ENCODE measurements at places on chromosomes 13 and 19.

- DNase-seq, result no peak
Observed at GRCh38 chr19:43372462-43372861, 19.0 kb downstream of the CD177 start.

DNA sequence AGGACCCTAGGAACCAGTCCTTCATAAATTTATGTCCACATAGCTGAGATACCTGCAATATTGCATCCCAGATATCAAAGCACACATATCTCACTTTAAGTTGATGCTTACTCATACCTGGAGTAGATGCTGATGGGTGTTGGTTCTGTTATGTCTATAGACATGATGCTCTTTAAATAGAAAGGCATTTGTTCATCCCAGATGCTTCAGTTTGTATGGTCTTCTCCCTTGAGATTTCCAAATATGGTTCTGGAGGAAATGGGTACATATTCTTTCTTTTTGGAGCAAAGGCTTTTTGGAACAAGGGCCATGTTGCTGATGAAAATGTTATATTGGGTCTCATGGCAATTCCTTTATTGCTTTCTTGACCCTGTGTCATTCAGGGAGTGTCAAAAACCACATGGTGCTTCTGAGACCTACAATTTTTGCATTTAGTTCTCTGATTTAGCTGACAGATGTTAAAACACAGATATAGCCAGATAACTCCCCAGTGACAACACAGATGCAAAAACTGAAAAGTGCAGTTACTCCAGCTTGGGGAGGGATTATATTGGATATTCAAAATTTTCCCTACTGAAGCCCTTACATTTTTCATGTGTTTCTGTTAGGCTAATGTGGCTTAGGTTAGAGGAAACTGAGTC lies 211.4 kb downstream of the KCNRG start:
- DNase-seq, result no peak

DNA sequence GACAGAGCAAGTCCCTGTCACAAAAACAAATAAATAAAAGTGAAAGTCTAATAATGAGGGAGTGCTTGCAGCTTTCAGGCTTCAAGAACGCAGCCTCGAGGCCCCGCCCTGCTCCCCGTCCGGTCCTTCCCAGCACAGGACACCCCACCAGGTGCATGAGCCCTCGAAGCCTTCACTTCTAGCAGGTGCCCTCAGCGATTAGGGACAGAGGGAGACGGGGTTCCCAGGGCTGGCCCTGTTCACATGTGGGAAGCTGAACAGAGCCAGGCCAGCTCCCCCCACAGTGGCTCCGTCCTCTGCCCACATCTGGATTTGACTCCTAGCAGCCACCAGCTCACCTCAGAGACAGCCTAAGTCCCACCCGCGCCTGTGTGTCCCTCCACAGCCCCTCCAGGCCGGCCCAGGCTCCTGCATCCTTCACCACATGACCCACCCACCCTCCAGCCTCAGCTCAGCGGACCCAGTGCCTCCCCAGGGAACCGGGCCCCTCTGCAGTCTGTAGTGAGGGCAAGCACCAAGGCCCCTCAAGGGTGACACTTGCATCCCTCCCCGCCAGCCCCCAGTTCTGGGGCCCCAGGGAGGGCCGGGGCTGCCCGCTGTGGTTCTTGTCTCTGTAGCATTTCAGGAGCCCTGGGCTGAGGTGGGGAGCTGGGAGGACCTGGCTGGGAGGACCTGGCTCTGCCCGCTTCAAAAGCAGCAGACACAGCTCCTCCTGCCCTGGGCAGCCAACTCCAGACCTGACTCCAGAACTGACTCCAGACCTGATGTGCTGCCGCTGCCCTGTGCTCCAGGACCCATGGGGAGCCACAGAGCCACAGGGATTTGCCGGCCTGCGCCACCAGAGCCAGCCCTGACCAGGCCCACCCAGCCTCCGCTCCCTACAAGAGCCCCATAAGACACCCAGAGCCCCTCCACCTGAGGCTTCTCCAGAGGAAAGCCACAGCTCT lies 27.2 kb downstream of the GPX4 start:
- no peak for DNase-seq

- no peak for DNase-seq
Observed at GRCh38 chr19:16266586-16266942, 58.1 kb upstream of the KLF2 start.

- DNase-seq, result no peak
Observed at GRCh38 chr13:20044086-20044485, 85.6 kb downstream of the ZMYM2 start.

- no peak for DNase-seq
Observed at GRCh38 chr13:23701636-23702035, 131.4 kb downstream of the TNFRSF19 start.

GRCh38 chr13:101308247-101309013 lies 107.9 kb downstream of the NALCN start:
- DNase-seq, result no peak

GRCh38 chr13:46293436-46293835 lies 81.7 kb downstream of the LRRC63 start:
- DNase-seq, result no peak

DNA sequence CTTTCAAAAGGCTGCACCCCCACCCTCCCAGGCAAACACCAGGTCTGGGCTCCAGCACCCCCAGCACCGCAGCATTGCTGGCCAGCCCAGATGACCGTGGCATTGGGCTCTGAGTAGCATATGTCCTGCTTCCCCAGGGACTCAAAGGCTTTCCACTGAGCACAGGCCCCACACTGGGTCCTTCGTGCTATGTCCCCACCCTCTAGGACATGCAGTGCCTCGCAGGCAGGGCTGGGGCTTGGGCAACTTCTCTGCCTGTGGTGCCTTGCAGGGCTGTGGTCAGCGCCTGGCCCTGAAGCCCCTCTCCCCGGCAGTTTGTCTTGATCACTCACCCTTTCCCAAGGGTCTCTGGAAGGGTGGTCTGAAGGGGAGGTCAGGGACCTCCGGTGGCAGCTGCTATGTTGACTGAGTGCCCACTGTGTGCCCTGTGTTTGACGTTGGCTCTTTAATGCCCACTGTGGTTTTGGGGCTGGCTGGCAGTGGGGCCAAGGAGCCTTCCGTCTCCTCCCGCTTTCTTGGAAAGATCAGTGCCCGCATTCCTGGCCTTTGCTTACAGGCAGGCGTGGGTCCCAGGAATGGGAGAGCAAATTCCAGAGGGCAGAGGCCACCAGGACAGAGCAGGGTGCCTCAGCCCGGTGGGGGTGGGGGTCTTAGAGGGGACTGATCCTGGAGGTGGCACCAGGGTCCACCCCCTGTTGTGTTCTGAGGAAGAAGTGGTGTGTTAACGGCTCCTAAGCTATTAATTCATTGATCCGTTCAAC lies 20.3 kb upstream of the CRTC1 start:
- DNase-seq, result no peak

DNA sequence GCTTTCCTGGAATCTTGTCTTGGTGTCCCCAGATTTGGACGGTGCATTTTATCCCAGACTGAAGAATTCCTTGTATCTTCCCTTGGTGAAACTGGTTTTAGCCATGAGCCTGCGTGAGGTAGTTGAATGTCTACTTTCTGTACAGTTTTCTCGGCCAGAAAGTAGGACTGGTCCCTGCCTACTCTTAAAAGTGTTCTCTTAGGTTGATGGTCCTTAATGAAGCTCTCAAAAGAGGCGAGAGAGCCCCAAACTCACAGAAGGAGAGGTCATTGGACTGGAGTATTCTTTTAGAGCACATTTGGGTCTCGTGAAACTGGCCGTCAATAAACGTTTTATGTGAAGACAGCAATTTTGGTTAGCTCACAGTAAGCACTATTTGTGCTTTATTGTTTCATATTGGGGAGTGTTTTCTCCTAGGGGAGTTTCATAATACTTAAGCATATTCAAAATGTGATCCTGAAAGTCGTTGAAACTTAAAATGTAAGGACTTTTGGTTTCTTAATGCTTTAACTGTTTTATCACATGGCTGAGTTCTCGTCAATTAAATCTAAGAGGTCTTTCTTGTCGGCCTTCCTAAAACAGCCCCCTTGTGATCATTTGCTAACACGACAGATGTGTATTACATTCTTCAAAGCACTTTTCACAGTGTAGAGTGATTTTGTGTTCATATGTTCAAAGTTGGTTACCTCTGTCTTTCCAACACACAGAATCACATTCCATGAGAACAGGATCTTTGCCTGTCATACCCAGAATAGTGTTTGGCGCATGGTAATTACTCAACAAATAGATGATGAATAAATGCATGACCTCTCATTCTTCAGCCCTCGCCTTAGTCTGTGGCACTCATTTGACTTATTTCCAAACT lies 889 bp downstream of the GTF2F2 start:
- DNase-seq, result no peak

DNA sequence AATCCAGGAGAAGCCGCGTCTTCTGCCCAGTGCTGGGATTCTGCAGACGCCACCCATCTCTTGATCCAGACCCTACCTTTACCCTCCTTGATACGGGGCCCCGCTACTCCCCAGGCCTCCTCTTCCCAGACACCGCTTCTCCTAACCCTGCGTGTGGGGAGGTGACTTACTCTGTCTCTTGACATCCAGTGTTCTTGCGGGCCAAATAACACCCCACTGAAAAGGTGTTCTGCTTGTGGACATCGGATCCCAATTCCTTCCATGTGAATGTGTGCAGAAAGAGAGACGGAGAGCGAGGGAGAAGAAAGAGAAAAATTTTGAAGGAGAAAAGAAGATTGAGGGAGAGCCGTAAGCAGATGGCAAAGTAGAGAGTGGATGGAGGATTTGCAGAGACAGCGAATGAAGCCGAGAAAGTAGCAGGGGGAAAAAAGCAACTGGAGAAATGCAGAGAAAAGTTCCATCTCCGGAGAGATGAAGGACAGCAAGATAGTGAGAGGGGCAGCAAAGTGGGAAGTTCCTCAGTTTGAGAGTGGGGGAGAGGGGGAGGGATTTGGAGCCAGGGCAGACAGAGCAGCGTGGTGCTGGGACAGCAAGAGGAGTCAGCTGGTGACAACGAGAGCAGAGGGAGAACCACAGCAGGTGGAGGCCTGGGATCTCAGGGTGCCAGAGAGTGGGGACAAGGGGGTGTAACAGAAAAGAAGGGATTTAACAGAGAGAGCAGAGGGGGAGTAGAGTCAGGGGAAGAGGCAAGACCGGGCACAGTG lies 814 bp downstream of the ZNF480 start:
- no peak for DNase-seq

GRCh38 chr19:18649371-18650020 lies 12.7 kb downstream of the KLHL26 start:
- DNase-seq, result no peak

Measured in BJ (cell line).